ENCODE measurements at places on chromosomes 1 and 21.

DNA sequence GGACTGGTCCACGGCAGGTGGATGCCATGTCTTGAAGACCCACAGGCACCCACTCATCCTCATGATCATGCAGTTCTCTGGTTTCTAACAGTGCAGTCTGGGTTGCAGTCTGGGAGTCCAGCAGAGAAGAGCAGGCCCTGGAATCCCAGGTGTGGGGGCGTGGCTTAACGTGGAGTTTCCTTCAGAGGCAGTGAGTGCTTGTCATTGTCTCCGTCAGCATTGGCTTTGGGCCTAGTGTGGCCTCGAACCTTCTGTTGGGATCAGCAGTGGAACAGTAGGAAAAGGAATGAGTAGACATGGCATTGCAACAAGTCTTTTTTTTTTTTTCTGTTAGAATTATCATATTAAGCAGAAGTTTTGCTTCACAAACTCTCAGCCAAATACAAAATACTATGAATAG, 12.8 kb downstream of the LGALS8 start:
- DNase-seq: no peak

GRCh38 chr1:90841473-90841872, 124.4 kb upstream of the BARHL2 start:
- no peak for DNase-seq

DNA sequence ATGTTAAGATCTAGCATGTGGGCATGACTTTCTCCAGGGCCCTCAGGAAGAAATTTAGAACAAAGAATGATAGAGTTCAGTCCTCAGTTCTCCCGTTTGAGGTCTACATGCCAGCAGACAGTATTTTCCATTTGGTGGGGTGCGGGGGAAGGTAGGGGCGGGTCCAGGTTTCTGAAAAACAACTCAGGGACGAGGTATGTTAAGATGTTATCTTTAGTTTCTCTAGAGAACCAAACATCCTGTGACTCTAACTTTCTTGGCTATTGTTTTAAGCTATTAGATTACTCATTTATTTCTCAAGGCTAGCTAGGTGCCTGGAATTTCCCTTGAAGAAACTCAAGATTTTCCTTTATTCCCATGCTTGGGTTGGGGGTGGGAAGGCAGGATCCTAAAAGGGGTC, 42.3 kb upstream of the SYT14 start:
- DNase-seq: no peak

DNA sequence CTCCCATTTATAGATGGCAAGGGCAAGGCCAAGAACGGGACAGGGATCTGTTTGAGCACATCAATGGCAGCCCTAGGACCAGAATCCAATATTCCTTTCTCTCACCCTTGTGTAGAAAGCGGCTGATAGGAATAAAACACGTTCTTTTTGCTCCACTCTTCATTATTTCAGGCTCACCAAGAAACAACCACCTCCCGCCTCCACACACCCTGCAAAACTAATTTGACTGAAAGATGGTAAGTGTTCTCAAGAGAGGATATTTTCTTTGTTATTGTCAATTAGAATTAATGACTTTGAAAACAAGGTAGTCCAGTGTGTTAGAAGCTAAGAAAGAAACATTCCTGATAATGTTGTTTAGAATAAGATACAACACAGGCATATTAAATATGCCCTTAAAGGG, 11.9 kb upstream of the KNCN start:
- no peak for DNase-seq

GRCh38 chr1:173418107-173418985, 58.8 kb upstream of the PRDX6 start:
- no peak for DNase-seq

- no peak for DNase-seq
These were observed 681.0 kb upstream of the ADAMTS5 start for GRCh38 chr21:27647921-27648320.

DNA sequence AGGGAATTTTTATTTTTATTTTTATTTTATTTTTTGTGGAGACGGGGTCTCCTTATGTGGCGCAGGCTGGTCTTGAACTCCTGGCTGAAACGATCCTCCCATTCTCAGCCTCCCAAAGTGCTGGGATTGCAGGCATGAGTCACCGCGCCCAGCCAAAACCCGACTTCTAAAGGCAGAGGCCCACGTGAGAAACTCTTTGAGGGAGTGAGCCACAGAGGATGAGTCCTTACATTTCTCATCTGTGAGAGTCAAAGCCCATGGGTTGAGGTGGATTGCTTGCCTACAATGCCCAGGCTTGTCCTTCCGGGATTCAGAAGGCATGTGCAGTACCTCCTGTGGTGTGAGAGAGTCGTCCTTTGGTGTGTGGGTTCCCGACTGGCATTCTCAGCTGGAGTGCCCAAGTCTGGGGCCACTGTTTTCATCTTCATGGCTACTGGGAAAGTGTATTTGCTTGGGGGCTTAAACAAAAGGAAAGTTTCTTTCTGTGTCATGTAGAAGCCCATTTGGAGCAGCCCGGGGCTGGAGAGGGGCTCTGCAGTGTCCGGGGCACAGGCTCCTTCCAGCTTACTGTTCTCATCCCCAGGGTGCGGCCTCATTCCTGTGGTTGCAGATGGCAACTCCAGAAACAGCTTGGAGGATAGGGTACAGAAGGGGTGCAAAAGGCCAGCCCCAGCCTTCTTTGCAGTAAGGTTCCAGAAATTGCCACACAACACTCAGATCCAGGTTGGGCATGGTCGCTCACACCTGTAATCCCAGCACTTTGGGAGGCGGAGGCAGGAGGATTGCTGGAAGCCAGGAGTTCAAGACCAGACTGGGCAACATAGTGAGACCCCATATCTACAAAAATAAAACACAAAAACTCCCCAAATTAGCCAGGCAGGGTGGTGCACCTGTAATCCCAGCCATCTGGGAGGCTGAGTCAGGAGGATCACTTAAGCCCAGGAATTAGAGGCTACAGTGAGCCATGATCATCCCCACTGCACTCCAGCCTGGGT, 29.4 kb upstream of the CSF3R start:
- DNase-seq: no peak

DNA sequence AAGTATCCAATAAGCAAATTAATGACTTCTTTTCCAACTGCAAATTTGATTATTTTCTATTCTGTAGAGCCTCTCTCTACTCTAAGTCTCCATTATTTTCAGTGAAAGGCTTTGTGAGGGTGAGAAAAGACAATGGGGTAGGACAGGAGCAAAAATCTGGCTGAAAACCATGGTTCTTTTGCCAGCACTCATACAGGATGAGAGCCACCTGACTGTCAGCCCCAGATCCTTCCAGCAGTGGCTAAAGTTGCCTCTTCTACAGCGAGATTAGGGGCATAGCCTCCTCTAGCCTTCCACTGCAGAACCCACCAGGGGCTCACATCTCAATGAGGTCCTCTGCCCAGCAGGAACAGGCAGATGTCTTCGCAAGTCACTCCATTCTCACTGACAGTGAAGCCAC, 23.7 kb downstream of the NMNAT2 start:
- DNase-seq: no peak

- no peak for DNase-seq
These were observed 131.9 kb downstream of the VAV3 start for GRCh38 chr1:107833061-107833460.

DNA sequence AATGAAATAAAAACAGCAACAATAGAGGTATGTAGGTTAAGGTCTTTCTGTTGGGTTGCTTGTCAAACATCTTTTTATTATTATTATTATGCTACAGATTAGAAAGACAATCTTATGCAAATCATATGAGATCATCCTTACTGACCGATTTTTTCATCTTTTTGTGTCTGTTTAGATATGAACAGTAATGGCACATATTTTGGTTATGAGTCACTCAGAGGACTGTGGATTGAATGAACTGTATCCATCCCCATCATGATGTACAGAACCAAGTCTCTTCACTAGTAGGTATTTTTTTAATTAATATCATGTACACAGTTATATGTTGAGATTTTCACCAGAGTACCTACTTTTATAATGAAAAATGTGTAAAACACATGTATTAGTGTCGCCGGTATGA, 159.1 kb downstream of the CHRM3 start:
- DNase-seq: no peak

DNA sequence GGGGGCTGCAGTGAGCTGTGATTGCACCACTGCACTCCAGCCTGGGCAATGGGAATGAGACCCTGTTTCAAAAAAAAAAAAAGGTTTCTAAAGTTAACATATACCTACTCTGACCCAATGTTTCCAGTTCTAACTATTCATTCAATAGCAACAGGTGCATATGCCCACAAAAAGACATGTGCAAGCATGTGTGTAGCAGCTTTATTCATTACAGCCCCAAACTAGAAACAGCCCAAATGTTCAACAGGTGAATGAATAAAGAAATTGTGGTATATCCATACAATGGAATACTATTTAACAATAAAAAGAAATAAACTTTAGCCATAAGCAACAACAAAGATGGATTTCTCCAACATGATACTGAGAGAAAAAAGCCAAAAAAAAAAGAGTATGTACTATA, 21.3 kb upstream of the CTPS1 start:
- DNase-seq: no peak

GRCh38 chr1:17061892-17062291, 8.1 kb upstream of the SDHB start:
- no peak for DNase-seq

- DNase-seq: no peak
These were observed 47.2 kb downstream of the C1orf21 start for GRCh38 chr1:184433956-184434502.

- no peak for DNase-seq
These were observed 3.1 kb upstream of the ADARB1 start for GRCh38 chr21:45071078-45071873.

GRCh38 chr1:1353389-1354151, 4.4 kb upstream of the DVL1 start:
- DNase-seq: no peak

DNA sequence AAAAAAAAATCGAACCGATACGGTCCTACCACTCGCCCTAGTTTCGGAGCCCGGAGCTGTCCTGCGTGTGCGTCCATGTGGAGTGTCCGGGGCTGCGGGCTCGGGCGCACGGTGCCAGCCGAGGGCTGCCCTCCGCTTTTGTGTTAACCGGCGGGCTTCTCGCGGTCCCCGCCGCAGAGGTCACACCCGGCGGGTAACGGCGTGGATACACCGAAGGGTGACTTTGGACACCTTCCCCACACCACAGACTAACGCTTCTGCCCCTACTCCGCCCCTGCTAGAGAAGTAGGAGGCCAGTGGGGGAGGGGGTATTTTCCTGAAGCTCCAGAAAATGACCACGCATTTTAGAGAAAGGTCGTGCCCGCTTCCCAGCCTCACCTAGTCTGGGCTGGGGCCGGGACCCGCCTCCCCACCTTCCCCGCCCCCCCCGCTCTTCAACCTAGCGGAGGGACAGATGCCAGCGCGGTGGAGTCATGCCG, 609 bp upstream of the ATF3 start:
- no peak for DNase-seq

- DNase-seq: no peak
These were observed 11.2 kb downstream of the KCNK1 start for GRCh38 chr1:233625087-233625486.

GRCh38 chr1:30889511-30889910, 19.0 kb downstream of the SDC3 start:
- DNase-seq: no peak

DNA sequence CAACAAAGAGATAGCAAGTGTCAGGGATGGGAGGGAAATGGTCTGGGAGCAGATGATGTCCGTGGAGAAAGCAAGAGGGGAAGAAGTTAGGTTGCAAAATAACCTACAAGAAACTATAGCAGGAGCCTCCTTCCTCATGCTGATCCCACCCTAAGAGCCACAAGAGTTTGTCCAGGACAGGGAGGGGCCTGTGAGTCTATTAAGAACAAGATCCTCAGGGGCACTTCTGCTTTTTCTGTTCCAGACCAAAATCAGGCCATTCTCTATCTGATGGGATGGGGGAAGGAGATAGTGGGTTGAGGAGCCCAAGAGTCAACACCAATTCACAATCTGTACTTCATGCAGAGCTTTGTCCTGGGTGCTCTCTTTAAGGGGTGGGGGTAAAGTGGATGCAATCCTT, 7.7 kb upstream of the ATP1A4 start:
- DNase-seq: no peak

DNA sequence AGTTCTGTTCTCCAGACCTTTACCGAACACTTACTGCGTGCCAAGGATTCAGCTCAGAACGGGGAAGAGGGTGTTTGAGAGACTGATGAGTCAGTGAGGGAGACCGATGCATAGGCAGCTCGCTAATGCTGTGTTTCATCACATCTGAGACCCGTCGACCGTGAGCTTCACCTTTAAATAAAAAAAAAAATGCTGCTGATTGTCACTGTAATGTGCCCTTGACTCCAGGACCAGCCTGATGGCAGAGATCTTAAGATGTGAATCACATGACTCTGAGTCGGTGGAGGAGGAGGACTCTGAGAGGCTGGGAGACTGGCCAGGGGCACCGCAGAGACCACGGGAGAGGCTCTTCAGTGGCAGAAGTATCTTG, 28.8 kb downstream of the SPSB1 start:
- no peak for DNase-seq

DNA sequence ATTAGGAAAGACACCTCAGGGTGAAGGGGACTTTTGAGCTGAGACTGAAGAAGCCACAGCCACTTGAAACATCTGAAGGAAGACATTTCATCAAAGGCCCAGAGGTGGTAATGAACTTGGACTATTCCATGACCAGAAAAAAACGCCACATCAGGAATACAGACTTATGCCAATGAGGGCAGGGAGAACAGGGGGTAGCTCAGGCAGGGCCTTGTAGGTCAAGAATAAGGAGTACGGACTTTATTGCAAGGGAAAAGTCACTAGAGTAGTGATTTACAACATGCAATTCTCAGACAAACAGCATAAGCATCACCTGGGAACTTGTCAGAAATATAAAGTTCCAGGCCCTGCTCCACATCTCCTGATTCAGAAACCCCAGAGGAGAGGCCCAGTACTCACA, 11.8 kb downstream of the TP53BP2 start:
- no peak for DNase-seq

- no peak for DNase-seq
These were observed 14.4 kb upstream of the ERVH48-1 start for GRCh38 chr21:42939582-42940413.

- DNase-seq: no peak
These were observed 426.3 kb upstream of the CHRM3 start for GRCh38 chr1:238960071-238960470.

DNA sequence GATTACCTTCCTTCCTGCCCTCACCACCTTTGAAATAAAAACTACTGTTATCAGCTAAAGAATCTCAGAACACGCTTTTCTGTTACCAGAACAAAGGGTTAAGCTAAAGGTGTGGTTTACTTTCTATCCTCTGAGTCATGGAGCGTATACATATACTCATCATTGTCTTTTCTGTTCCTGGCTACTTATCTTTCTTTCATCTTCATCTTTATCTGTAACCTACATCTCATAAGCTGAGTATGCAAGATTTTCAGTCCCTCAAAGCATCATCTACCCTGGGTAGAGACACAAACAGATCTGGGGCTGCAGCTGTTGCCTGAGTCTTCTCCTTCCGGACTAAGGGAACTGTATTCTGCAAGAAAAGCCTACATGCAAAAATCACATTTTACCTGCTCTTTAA, 75.6 kb downstream of the LMO4 start:
- peak; percentile 50 for DNase-seq

DNA sequence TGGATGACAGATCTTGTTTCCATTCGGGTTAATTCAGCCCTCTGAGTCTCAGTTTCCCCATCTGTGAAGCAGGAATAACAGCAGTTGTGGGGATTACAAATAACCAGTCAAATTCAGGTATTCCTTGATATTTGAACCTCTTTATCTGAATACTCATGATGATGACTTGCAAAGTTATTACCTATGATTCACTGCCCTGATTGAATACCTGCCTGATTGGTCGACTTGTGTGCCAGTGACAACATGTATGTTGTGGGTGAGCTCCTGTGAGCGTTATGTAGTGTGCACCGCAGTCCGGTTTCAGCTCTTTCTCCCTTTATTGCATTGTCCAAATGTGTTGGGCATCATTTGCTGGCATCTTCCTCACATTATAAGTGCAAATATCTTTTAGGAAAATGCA, 9.5 kb upstream of the TMEM61 start:
- DNase-seq: no peak
